NCI-H1417 treated with DMSO at 0.1 percent for 48 hours (cell line): ENCODE measurements at places on chromosomes 13 and 19.

GRCh38 chr19:43781630-43782310 is 997 bp upstream of the KCNN4 start:
- DNase-seq = no peak

- DNase-seq = no peak
These were observed 179.0 kb downstream of the LACC1 start for GRCh38 chr13:44058624-44059215.

GRCh38 chr19:46030812-46031550 is 8.1 kb upstream of the PGLYRP1 start:
- DNase-seq = no peak

- DNase-seq = no peak
These were observed 4.9 kb downstream of the ZNF506 start for GRCh38 chr19:19816679-19817078.

DNA sequence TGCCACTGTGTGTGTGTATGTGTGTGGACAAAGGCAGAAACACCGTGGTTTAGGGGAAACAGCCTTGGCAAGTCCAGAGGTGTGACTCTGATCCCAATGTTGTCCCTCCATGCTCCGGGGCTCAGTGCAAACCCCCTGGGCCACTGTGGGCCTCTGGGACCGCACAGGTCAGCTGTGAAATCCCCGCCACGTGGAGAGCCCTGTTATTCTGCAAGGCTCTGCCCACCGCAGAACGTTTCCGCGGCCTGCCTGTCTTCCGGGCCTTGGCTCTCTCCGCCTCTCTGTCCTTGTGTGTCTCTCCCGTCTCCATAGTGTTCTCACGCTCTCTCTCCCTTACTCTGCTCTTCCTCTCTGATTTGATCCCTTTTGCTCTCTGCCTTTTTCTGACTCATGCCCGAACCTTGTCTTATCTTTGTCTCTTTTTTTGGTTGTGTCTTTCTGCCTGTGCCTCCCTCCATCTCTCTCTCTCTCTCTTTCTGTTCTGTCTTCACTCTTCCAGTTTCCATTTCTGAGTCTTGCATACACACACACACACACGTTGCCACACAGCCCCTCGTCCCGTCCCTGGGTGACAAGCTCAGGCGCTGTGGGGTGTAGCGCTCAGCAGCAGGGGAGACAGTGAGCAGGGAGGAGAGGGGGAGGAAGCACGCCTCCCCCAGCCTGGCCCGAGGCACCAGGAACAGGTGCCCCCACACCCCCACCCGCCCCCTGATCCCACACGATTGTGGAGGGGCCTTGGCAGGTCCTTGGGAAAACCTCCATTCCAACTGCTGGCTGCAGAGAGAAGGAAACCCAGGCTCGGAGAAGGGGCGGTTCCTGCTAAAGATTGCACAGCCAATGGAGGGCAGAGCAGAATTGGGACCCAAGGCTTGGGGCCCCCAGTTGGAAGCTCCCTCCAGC is 3.0 kb downstream of the TTYH1 start:
- DNase-seq = no peak

DNA sequence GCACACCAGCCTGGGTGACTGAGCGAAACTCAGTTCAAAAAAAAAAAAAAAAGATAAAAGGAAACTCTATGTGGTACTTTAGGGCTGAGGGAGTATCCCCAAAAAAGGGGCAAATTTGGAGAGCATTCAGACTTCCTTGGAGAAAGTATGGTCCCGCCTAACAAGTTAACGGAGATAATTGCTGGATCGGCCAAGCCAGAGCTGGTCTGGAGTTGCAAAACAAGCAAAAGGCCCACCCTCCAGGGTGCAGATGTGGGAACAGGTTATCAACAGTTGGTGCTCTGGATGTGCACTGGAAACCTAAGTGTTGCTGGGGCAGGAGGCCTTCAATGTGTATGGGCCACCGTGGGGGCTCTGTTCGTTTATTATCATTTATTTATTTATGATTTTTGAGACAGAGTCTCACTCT is 2.8 kb downstream of the IQCN start:
- DNase-seq = no peak

DNA sequence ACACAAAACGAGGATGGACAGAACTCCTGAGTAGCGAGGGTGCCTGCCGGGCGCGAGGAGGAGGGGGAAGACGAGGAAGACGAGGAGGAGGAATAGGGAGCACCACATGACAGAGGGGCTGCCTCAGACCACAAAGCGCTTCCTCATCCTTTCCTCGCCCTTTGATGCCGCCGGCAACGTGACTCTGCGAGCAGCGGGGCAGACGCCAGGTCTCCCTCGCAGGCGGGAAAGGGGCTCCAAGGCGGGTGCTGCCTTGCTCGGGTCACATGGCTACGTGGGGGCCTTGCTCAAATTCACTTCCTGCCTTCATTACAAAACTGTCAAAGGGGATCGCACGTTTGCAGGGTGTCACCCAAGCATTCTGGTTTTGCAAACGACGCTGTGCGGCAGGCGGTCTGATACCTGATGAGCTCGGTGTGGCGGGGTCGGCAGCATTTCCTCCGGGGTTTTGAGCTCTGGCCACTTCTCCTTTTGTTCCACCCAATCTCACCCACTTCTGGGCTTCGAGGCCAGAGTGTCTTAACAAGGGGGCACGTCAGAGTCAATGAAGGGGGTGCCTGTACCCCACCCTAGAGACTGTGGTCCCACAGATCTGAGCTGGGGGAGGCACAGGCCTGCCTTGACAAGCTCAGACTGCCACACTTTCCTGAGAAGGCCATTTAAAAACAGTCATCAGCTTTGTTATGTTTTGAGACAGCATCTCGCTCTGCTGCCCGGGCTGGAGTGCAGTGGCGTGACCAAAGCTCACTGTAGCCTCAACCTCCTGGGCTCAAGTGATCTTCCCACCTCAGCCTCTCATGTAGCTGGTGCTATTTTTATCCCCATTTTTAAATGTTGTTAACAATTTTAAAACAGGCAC is 14.9 kb downstream of the MAP2K2 start:
- DNase-seq = no peak
